Small intestine (tissue), 16 donors: ENCODE measurements at places on chromosomes 7 and 10.
A peak's percentile ranks its signal among the peaks of the same experiment; 100 is the strongest.

DNA sequence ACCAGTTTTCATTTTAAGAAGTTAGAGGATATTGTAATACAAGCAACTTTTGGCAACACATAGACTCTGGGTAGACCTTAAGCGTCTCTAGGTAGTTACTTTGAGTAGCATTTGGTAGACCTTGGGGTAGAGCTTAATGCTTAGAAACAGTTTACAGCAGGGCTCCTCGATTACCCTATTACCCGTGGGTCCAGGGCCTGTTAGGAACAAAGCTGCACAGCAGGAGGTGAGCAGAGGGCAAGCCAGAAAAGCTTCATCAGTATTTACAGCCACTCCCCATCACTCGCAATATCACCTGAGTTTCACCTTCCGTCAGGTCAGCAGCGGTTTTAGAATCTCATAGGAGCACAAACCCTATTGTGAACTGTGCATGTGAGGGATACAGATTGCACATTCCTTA lies 173.5 kb downstream of the TSPAN12 start:
- no peak for DNase-seq

- DNase-seq = peak; percentile 19
Observed at GRCh38 chr10:77036993-77037734, 600.4 kb downstream of the KCNMA1 start.

DNA sequence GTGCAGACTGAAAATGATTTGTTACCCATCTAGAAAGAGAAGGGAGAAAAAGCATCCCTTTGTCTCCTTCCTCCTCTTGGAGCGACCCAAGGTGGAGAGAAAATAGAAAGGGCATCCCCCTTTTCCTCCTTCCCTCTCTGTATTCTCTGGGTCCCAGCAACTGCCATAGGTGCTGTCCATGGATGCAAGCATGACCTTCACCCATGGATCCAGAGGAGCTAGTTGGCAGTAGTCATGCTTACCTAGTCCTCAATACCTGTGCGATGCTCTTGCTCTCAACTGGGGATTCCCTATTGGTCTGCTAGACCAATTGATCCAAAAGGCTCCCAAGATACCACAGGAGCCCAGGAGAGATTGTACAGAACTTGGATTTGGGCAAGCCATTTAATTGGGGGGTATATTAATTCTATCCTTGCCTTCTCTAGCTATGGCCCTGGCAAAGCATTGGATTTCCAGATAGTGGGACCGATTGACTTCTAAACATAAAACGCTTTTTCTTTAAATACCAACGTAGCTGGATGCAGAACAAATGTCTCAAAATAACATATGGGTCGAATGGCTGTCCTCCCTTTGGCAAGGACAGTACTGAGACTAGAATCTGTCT lies 547.8 kb upstream of the IGFBP3 start:
- peak; percentile 18 for DNase-seq

GRCh38 chr10:44467900-44468299 lies 83.0 kb upstream of the CXCL12 start:
- DNase-seq = no peak

- DNase-seq = peak; percentile 57
Observed at GRCh38 chr7:151244196-151244840, 4.2 kb downstream of the SMARCD3 start.

- DNase-seq = no peak
Observed at GRCh38 chr7:50857804-50858489, 75.3 kb upstream of the GRB10 start.
